ENCODE measurements at places on chromosomes 5 and 9. TPM values are rescaled to one million over a fixed set of nuclear protein-coding genes. Genes with fewer than 3 reads are reported as not detected.

- no peak for DNase-seq
These were observed 19.5 kb downstream of the SLC22A5 start for GRCh38 chr5:132389051-132389331.

- no peak for DNase-seq
These were observed 42.2 kb downstream of the SV2C start for GRCh38 chr5:76125346-76125745.

- DNase-seq, result no peak
These were observed 433.4 kb downstream of the TAF11L14 start for GRCh38 chr5:18067615-18068014.

GRCh38 chr5:29208024-29208423 is 1985.5 kb upstream of the CDH6 start:
- no peak for DNase-seq

- peak; percentile 89 for DNase-seq
These were observed 27.9 kb upstream of the GOLM1 start for GRCh38 chr9:86126998-86127972.

DNA sequence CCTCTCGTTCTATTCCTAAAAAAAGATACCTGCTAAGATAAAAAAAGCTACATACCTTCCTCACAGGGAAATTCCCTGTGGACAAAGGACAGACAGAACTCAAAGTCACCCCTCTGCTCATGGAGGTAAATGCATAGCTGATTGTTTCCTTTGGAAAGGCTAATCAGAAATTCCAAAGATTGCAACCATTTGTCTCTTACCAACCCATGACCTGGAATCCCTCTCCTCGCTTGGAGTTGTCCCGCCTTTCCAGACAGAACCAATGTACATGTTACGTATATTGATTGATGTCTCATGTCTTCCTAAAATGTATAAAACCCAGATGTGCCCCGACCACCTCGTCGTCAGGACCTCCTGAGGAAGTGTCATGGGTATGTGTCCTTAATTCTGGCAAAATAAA is 49.2 kb upstream of the LIFR start:
- DNase-seq, result no peak

GRCh38 chr9:98940276-98940675 is 3.4 kb upstream of the COL15A1 start:
- DNase-seq, result peak; percentile 54

- no peak for DNase-seq
These were observed 1068.0 kb downstream of the NR2F1-AS1 start for GRCh38 chr5:92513067-92513466.

FOXD4L3 gene
- total RNA-seq, result not detected

C5orf58 gene
- not detected for total RNA-seq

CRB2 gene
- not detected for total RNA-seq

Measured in stomach (tissue), 19 donors.